Large intestine (tissue), 12 donors: ENCODE measurements at places on chromosomes 12 and 14. TPM values are rescaled to one million over a fixed set of nuclear protein-coding genes. Genes with fewer than 3 reads are reported as not detected.
A peak's percentile ranks its signal among the peaks of the same experiment; 100 is the strongest.

CAPS2 gene
- polyA plus RNA-seq: 3.1 TPM

DNA sequence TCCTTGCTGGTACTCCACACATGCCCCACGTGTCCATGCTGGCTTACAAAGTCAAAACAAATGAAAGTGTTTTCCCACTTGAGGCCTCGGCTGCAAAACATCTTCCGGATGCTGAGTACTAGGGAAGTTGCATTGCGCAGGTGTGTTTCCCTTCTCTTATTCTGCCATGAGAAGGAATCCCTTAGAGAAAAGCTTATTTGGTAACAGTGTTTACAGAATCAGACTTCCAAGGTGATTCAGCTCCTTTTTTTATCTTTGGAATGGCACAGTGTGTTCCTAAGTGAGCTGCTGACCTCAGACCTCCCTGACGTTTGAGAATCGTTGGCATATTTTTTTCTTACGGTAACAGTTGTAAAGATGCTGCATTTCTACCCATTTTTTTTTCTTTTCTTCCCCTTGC lies 211.3 kb downstream of the ESR2 start:
- no peak for DNase-seq
- H3K36me3 ChIP-seq: peaks cover 45% of the 10 kb centered on the region
- no peaks in the 10 kb centered on the region for H3K4me1 ChIP-seq
- no peak overlapping the region for H3K27ac ChIP-seq
- no peak overlapping the region for H3K4me3 ChIP-seq

DNA sequence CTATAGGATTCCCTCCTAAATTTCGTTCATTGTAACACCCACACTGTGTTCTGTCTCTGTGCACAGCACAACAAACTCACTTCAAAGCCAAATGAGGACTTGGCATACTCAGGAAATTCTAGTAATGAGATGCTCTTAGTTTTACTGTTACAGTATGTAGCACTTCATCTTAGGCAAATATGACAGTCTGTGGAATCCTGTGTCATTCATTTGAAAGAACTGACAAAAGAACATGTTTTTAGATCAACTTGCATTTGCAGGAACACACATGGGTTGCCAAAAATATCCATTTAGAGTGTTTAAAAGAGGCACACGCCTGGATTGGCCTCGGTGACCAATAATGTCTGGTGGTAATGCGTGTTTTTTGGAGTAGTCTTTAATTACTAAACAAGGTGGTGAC lies 56.5 kb downstream of the PDE3A start:
- H3K27me3 ChIP-seq: no peaks in the 10 kb centered on the region
- peaks cover 22% of the 10 kb centered on the region for H3K4me1 ChIP-seq
- DNase-seq: no peak
- H3K4me3 ChIP-seq: no peak overlapping the region
- no peak overlapping the region for H3K27ac ChIP-seq

GRCh38 chr12:89157413-89157812 lies 194.9 kb downstream of the DUSP6 start:
- H3K36me3 ChIP-seq: no peaks in the 10 kb centered on the region
- peak overlapping the region; percentile 2 for H3K27ac ChIP-seq
- peaks cover 7% of the 10 kb centered on the region for H3K4me1 ChIP-seq
- H3K27me3 ChIP-seq: no peaks in the 10 kb centered on the region

ANKRD33 gene
- polyA plus RNA-seq: 0.06 TPM

PLA2G1B gene
- polyA plus RNA-seq: 0.79 TPM

GALNT16 gene
- 20.4 TPM for polyA plus RNA-seq

GARIN6 gene
- not detected for polyA plus RNA-seq

DNA sequence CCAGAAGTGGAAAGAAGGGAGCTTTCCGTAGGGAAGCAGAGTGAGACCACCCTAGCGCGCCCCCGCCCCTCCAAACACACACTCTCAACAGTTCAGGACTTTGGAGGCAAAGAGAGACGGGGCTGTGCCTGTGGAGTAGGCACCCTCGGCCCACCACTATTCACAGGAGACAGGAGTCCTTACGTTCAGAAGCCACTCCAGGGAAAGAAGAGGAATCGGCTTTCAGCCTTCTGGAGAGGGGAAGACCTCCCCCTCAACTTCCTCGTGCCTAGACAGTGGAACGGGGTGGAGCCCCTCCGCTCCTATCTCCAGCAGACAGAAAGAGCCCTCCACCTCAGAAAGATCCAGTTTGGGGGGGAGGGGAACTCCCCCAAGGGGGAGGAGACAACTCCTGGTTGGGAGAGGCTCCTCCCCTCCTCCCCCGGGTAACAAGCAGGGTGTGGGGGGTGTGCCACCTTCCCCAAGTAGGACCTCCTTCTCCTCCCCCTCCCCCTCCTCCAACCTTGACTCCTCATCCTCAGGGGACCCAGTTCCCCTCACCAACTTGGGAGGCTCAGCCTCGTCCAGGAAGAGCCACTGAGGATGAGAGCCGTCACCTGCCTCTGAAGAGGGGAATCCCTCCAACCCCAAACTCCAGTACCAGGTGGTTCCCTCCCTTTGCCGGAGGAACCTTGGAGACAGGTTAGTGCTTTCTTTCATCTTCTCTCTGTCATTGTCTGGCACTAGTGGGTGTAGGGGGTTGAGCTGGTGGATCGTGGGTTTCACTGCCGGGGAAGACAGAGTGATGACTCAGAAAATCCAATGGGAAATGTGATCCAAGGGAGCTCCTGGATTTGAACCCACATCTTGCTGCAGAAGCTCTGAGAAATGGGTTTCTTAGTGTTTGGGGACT lies 883 bp downstream of the FOXJ2 start:
- H3K27me3 ChIP-seq: no peaks in the 10 kb centered on the region
- peaks cover 8% of the 10 kb centered on the region for H3K36me3 ChIP-seq
- H3K27ac ChIP-seq: peak overlapping the region; percentile 82
- H3K4me3 ChIP-seq: peak overlapping the region; percentile 94
- DNase-seq: peak; percentile 62

- DNase-seq: no peak
- no peak overlapping the region for H3K27ac ChIP-seq
- no peaks in the 10 kb centered on the region for H3K27me3 ChIP-seq
These were observed 63.8 kb downstream of the MVK start for GRCh38 chr12:109637348-109637747.

DNA sequence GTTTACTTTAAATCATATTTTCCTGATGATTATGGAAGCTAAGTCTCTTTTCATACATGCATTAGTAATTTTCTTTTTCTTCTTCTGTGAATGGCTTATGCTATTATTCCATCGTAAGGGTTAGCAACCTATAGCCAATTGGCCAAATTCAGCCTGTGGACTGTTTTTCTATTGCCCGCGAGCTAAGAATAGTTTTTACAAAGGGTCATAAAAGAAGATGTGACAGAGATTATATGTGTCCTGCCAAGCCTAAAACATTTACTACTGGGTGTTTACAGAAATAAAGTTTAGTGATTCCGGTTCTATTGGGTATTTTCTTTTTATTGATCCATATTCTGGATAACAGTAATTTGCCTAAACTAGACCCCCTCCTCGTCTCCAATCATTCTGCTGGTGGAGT lies 268.8 kb upstream of the DIO3 start:
- no peak overlapping the region for H3K4me3 ChIP-seq
- no peak overlapping the region for H3K27ac ChIP-seq
- no peaks in the 10 kb centered on the region for H3K27me3 ChIP-seq
- no peak for DNase-seq

MIS18BP1 gene
- polyA plus RNA-seq: 29.8 TPM

DNA sequence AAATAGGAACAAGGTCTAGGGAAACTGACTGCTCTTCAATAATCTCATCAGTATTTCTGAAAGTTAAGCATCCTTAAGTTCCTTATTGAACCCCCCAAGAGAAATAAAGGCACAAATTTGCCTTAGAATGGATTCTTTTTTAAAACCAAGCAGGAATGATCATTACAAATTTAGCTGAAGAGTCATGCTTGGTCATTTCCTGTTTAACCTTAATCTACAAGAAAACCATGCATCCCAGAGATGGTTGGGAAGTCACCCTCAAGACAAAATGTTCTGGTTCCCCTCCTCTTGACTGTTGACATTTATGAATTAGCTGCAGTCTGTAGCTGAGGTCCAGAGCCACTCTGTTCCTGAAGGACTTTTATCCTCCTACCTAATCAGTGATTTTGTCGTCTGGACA lies 291.8 kb upstream of the G2E3 start:
- no peak overlapping the region for H3K4me3 ChIP-seq
- H3K27ac ChIP-seq: no peak overlapping the region
- peaks cover 8% of the 10 kb centered on the region for H3K27me3 ChIP-seq
- H3K36me3 ChIP-seq: no peaks in the 10 kb centered on the region

GRCh38 chr12:6376079-6376869 lies 911 bp upstream of the SCNN1A start:
- no peaks in the 10 kb centered on the region for H3K27me3 ChIP-seq
- H3K4me1 ChIP-seq: peaks cover 54% of the 10 kb centered on the region
- no peak for DNase-seq
- peak overlapping the region; percentile 79 for H3K27ac ChIP-seq

DNA sequence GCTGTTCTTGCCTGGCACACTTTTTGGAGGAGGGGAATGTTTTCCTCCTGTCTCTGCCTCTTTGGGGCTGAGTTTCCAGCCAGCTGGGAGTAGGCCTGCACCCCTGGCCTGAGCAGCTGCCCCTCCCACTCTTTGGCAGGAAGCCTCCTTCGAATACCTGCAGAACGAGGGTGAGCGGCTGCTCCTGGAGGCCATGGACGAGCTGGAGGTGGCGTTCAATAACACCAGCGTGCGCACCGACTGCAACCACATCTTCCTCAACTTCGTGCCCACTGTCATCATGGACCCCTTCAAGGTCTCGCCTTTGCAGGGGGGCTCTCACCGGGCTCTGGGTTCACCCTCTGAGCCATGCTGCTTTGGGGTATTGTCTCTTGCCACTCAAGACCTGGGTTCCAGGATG lies 69.4 kb downstream of the FOXN4 start:
- H3K4me1 ChIP-seq: no peaks in the 10 kb centered on the region
- no peaks in the 10 kb centered on the region for H3K27me3 ChIP-seq
- DNase-seq: no peak
- peaks cover 49% of the 10 kb centered on the region for H3K36me3 ChIP-seq
- H3K27ac ChIP-seq: no peak overlapping the region

DNA sequence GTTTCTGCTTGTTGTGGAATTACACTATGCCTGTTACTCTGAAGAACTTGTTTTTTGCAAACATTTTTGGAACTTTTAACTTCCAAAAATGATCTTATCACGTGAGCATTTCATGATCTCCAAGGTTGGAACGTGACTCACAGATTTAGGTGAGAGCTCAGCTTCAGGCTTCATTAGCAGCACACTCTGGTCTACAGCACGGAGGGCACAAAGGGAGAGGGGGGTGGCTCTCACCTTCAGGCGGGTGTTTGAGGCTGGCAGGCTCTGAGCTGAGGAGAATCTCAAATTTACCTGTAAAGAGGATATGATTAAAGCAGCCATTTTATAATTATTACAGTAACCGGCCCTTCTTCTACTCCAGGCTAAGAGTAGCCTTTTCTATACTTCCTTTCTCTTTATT lies 45.3 kb upstream of the PZP start:
- H3K4me1 ChIP-seq: no peaks in the 10 kb centered on the region
- DNase-seq: no peak
- H3K36me3 ChIP-seq: no peaks in the 10 kb centered on the region
- no peak overlapping the region for H3K4me3 ChIP-seq
